Activated T-cell treated with anti-CD3 and anti-CD28 coated beads, Interleukin-2, amount 50 U/mL, for 4 hours (primary cell): ENCODE measurements at places on chromosomes 6 and 20. TPM values are rescaled to one million over a fixed set of nuclear protein-coding genes. Genes with fewer than 3 reads are reported as not detected.

LAMP5 gene
- total RNA-seq = not detected

DNA sequence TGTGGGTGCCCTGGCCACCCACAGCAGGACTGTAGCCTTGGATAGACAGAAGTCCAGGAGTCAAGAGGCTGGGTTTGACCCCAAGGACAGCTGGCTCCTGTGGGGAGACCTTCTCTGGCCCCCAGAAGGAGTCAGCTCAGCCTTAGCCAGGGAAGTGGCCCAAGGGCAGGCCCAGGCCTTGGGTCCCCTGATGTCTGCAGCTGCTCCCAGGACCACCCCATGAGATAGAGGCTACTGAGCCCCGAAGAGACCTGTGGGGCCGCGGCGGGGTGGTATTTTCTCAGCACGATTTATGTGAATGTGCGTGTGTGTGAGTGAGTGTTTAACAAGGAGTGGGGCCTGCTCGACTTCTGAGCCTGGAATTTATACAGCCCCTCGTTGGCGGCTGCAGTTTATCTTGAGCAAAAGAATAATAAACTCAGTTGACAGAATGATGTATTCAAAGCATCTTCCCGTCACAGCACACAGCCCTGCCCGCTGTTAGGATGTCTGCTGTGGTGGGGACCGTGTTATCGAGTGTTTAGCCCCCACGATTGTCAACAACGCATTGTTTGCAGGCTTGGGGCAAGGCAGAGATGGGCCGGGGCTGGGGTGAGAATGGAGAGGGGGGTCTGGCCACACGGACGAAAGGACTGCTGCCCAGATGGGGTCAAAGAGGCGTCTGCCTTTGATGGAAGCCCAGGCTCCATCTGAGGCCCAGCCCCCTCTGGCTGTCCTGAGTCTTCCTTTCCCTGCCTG, 163.3 kb downstream of the VEGFA start:
- DNase-seq = no peak

NRM gene
- 9.7 TPM for total RNA-seq

DNA sequence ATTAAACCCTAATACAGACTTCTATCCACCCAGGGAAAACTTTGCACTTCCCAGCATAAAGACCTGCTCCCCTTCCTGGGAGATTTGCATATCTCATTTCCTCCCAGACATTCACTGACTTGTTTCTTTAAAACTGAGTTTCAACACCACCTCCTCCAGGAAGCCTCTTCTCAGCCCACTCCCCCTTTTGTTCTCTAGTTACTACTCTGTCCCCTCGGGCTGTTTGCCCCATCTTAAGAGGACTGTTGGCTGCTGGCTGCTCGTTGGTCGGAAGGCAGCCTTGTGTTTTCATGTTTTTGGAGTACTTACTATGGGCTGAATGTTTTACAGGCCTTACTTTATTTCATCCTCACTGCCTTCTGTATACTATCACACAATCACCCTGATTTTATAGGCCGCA, 6.6 kb downstream of the ARHGAP40 start:
- no peak for DNase-seq

- no peak for DNase-seq
Measured at GRCh38 chr6:163756079-163756478, 341.6 kb downstream of the QKI start.

DNA sequence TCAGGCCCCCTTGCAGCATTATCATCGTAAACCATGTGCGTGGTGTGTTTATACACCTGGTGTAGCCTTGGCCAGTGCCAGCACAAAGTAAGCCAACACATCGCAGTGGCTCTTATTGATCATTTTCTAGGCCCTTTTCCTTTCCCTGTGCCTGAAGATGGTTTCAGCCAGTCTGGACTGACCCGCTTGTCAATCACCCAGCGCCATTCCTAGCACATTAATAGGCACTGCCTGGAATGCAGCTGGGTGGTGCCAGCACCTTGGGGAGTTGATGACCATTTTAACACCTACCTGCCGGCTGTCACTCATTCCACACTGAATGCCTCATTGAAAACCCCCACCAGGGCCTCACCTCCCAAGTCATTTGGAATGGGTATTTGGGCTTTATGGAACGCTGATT, 4.9 kb upstream of the UQCC2 start:
- no peak for DNase-seq

- no peak for DNase-seq
Measured at GRCh38 chr6:99378636-99379035, 15.4 kb downstream of the COQ3 start.

DNA sequence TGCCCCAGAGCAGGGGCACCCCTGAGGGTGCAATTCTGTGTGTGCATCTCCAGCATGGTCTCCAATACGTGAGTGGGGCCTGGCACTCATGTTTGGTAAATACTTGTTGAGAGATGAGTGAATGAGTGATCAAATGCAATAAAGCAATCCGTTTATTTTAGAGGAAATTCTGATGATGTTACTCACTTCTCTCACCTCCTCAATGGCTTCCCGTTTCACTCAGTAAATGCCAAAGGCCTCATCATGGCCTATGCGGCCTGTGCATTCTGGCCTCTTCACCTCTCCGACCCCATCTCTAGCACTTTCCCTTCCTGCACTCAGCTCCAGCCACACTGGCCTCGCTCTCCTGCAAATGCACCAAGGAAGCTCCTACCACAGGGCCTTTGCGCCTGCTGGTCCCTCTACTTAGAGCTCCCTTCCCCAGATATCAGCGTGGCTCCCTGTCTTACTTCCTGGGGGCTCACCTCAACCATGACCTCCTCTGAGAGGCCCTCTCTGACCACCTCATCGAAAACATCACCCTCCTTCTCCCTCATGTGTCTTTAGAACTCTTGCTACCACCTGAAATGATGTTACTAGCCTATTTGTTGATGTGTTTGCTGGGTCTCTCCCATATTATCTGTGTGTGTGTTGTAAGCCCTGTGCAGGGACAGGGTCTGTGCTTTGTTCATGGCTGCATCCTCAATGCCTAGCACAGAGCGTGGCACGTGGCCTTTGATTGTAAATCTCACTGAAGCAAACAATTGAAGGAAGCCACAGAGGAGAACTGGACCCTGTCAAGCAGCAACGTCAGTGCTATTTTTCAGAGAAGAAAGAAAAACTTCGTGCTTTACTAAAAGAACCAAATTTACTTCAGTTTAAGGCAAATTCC, 42.6 kb downstream of the RAB44 start:
- DNase-seq = no peak

DNA sequence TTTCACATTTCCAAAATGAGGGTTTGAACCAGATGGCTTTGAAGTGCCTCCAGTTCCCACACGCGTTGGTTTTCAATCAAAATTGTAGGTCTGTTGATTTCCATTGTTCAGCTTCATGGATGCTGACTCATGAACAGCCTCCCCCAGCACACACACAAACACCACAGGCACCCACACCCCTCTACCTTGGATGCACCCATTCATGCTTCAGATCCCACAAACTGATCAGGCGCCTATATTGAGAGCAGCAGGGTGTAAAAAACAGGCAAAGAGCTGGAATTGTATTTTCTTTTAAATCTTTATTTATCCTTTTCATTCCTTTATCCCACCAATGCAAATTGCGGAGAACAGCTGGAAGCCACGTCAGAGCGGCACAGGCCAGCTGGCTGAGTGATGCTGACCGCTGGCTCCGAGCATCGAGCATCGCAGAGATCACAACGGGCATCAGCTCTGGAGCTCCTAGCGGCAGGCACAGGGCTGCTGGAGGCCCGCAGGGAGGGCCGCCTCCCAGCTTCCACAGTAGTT, 29.3 kb upstream of the TBC1D7 start:
- DNase-seq = no peak

DNA sequence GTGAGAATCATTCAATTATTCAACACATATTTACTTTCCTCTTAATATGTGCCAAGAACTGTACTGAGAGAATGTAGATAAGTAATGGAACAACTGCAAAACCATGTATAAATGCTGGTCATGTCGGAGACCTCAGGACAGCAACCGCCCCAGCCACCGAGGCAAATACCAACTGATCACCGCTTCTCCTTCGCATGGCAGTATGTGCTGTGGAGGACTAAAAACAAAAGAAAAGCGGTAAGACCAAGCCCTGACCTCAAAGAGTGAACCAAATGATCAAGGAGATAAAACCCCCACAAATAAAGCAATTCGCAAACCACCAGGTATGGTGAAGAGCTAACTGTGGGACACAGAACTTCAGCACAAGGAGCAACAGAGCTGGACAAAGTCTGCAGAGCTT, 104.3 kb downstream of the TRERF1 start:
- no peak for DNase-seq

PRL gene
- not detected for total RNA-seq

GRCh38 chr20:58839474-58839874, 11.2 kb downstream of the GNAS-AS1 start:
- peak; percentile 31 for DNase-seq

ADGRB3 gene
- total RNA-seq = not detected

DEFB124 gene
- not detected for total RNA-seq

GRCh38 chr6:87074101-87074621, 20.7 kb downstream of the CGA start:
- no peak for DNase-seq

NEURL2 gene
- total RNA-seq = 1.3 TPM

DNA sequence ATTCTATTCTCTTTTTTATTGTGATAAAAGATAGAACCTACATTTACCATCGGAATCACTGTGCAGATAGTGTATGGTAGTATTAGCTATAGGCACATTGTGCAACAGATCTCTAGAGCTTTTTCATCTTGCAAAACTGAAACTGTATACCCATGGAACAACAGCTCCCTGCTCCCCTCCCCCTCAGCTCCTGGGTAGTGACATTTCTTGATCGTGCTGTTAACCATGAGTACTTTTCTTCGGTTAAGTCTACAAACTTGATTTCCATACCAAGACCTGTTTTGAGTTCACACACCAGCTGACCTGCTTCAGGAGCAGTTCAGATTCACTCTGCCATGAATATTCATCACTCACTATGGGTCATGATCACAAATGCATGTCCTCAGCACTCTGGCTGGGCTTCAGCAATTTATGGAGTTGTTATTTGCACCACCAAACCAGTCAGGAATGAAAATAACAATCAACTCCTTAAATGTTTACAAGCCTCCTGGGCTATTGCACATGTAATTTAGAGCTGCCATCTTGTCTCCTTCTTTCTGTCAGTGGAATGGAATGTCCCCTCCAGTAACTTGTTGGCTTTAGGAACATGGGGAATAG, 32.8 kb downstream of the PRDM1 start:
- DNase-seq = no peak

DNA sequence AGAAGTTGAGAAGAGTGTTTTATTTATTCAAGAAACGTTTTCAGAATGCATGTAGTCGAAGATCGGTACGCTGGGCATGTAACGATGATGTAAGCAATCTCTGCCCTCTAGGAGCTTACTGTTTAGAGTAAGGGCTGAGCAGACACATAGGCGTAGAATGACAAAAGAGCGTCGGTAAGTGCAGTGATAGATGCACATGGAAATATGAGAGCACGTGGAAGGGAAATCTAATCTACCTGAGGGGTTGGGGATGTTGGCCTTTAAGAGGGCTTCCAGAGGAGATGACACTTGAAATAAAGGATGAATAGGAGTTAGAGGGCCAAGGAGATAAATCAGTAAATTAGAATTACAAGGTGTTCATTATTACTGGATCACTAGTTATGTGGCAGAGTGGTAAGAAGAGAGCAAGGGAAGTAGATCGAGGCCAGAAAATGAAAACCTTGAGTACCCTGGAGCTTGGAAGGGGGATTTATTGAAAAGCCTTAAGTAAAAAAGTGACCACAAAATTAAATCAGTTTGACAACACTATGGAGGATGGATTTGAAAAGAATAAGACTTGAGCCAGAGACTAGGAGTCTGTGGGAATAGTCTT, 782 bp downstream of the TRMT11 start:
- peak; percentile 9 for DNase-seq

DNA sequence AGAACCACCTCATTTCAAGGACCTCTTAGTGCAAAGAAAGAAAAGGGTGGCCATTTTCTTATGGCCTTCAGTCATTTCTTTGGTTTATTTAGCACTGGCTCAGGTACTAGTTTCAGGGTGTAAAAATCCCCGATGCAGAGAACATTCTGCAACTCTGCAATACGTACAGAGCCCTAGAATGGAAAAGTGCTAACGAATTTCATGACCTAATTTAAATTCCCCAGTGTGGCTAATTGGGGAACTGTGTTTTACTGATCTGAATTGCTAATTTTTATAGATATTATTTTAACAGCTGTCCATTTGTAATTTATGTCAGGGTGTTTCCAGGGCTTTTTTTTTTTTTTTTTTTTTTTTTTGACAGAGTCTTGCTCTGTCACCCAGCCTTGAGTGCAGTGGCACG, 160.7 kb downstream of the UST start:
- no peak for DNase-seq

GRCh38 chr6:119186490-119186889, 108.0 kb upstream of the FAM184A start:
- no peak for DNase-seq

DNA sequence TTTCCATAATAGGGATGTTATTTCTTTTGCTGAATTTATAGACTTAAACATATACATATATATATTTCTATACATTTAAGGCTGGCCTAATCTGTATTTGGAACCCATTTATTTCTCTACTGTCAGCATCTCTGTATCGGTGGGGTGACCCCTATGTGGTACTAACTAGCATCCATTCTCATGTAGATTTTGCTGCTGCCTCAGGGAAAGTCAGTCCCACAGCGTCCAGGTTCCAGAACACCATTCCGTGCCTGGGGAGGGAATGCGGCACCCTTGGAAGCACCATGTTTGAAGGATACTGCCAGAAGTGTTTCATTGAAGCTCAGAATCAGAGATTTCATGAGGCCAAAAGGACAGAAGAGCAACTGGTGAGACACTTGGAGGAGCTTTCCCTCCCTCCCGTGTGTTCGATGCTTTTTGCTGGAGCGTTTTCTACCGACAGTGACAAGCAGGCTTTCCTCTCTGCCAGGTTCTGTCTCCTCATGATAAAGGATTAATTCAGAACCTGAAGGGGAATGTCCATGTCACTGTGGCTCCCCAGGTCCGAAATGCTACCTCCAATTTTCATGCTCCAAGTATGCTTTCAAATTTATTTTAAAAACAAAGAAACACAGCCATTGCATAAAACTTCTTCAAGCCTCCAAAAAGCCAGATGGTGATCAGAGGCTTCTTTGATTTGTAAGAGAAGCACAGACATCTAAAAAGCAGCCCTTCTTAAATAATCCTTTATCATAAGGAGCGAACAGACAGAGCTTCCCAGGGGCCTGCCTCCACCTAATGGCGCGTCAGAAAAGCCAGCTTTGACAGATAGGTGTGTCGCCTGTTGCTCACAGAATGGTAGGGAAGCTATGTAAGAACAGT, 13.1 kb downstream of the TNFAIP3 start:
- DNase-seq = no peak

DNA sequence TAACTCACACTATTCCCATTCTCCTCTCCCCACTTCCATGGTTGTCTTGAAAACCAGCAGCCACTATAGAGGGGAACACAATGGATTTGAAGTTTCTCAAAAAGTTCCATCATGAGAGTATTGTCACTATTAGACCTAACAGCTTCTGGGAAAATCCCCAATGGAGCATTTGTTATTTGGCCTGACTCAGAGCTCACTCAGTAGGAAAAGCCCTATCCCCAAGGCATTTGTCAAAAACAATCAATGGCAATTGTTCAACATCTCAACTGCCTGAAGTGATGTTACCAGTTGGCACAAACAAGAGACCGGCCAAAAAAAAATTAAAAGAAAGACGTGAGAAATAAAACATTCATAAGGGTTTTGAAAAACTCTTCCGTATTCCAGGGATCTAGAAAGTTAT, 98.8 kb downstream of the MYLK4 start:
- no peak for DNase-seq
